Brain (organoid and tissue), 16 donors: ENCODE measurements at places on chromosomes 16 and 17. TPM values are rescaled to one million over a fixed set of nuclear protein-coding genes. Genes with fewer than 3 reads are reported as not detected.

DNA sequence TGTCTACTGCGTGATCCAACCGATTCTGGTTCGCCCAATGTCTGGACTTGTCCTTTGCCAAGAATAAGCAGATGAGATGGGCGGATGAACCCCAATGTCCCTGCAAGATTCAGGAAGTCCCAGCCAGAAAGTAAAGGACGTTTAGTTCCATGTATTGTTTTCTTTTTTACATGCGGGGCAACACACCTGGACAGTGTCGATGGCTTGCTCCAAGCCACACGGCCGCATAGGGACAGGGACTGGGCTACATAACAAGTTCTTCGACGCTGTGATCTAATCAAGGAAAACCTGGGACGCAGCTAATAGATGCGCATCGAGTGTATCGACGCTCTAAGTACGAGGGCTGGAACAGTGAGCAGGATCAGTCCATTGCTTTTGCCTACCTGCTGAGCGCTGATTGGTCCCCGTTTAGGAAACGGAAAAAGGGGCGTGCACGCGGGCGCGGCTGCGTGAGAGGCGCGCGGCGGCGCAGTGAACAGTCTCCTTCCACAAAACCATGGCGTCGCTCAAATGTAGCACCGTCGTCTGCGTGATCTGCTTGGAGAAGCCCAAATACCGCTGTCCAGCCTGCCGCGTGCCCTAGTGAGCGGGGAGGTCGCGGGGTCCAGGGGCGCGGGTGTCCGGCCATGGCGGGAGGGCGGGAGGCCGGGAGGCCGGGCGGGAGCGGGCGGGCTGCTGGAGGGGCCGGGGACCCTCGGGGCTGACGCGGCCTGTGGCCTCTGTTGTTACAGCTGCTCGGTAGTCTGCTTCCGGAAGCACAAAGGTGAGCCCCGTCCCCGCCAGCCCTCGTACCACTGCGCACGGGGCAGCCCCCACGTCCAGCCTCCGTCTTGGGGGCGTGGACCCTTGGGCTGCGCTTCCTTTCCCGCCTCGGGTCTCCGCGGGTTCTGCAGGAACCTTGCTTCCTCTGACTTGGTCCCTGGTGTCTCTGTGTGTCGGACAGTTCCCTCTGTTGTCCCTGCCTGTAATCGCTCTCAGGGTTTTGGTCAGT lies at the start of gene ZNHIT3:
Gene ZNHIT3, plus strand, starts transcription at position 478 of the 991 bp plus-strand sequence. Its CDS starts 19 bp downstream, at position 497.
- DNase-seq: peak; percentile 97

CCL1 gene
- polyA plus RNA-seq: not detected

- no peak for DNase-seq
Observed at GRCh38 chr16:66524601-66525164, 25.2 kb downstream of the TK2 start.

CRHR1 gene
- polyA plus RNA-seq: 4.1 TPM

DNA sequence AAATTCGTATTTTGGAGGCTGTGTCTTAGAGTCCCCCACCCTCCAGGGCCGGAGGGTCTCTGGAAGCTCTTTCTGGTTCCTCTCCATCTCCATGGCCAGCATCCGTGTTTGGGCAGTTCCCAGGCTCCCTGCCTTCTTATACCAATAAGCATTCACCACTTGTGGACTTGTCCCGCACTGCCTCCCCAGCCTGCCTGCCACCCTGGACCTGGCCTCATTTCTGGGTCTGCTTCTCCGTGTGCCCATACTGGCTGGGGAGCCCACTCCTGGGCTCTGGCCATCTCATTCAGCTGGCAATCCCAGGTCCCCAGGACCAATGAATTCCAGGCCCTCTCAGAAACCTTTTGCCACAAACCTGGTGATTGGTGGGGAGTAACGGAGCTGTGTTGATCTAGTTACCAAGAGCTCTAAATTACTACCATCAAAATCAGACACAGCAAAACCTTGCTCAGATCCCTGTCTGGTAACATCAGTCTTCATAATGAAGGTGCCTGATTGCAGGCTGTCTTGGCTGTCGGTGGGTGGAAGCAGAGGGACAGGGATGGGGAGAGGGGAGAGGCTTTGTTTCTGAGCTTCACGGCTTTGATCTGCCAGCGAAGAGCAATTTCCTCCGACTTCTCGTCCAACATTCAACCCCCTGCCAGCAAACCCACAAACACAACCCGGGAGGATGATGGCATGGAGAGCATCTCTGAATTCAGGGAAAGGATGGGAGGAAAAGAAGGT lies 27.7 kb upstream of the CRHR1 start:
- DNase-seq: peak; percentile 45

GRCh38 chr17:64129515-64129764 lies 504 bp downstream of the ERN1 start:
- DNase-seq: no peak

DNA sequence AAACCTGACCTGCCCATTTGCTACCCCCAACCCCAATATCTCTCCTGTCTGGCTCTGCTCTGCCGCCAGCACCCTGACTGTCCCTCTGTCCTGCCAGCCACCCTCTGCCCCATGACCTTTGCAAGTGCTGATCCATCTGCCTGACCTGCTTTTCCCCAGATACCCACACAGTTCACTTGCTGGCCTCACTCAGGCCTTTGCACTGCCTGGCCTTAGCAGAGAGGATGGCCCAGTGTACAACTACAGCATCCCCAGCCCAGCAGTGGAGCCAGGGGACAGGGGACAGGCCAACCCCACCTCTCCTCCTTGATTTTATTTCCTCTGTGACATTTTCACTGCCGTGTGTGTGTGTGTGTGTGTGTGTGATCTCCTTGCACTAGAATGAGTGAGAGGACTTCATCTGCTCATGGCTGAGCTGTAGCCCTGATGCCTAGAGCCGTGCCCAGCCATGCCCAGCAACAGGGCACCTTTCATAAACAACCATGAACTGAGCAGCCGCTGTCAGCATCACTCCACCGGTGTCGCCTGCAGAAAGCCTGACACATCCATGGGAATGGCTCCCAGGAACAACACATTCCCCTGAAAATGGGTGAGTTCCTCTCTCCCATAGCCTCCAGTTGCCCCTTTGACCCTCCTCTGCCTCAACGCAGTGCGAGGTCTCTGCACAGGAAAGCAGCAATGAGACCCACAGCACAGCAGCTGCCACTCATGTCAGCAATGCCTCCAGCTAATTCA lies 36.0 kb upstream of the RBFOX3 start:
- no peak for DNase-seq

DNA sequence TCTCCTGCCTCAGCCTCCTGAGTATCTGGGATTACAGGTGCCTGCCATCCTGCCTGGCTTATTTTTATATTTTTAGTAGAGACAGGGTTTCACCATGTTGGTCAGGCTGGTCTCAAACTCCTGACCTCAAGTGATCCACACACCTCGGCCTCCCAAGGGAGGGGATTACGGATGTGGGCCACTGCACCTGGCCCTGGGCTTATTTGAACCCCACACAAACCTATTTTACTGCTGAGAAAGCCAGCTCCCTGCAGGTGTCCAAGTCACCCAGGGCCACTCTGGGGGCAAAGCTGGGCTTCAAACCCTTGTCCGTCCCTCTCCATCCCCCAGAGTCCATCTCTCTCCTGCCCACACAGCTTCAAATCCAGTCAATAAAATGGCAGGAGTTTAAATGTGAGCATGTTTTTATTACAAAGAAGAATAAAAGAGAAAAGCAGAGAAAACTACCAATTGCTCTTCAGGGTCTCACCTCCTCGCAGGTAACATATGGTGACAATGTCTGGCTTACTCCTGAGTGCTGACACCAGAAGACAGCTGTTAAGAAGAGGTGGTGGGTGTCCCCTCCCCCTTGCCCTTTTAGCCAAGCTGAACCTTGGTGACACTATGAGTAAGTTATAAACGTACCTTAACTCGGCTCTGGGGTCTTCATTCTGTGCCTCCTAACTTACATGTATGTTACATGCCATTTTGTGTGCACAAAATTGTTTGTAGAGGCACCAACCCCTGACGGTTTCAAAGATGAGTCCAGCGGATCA lies 45.4 kb downstream of the LAT start:
- DNase-seq: no peak

GRCh38 chr17:15973016-15973415 lies 26.5 kb downstream of the ZSWIM7 start:
- no peak for DNase-seq

CXCL16 gene
- 10.9 TPM for polyA plus RNA-seq

TSNAXIP1 gene
- polyA plus RNA-seq: 1.8 TPM

DNA sequence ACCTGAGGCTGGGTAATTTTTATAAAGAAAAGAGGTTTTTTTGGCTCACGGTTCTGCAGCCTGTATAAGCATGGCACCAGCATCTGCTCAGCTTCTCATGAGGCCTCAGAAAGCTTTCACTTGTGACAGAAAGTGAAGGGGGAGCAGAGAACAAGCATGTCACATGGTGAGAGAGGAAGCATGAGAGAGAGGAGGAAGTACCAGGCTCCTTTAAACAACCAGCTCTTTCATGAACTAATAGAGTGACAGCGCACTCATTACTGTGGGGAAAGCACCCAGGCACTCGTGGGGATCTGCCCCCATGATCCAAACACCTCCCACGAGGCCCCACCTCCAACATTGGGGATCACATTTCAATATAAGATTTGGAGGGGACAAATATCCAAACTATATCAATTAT lies 86.8 kb downstream of the USP32 start:
- DNase-seq: no peak

DNA sequence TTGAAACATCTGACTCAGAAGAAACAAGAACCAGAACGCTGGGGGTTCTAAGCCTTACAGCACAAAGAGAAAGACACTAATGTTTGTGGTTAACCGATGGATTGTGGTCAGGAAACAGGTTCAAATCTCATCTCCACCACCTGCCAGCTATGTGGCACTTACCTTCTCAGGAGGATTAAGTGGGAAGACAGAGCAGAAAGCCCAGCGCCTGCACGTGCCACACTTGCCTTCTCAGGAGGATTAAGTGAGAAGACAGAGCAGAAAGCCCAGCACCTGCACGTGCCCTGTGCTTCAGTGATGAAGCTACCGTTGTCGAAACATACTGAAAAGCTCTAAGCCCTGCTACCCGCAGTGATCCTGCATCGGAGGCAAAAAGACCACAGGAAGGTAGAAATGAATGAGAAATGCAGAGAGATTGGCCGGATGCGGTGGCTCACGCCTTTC lies 90.6 kb downstream of the NXN start:
- DNase-seq: no peak

DNA sequence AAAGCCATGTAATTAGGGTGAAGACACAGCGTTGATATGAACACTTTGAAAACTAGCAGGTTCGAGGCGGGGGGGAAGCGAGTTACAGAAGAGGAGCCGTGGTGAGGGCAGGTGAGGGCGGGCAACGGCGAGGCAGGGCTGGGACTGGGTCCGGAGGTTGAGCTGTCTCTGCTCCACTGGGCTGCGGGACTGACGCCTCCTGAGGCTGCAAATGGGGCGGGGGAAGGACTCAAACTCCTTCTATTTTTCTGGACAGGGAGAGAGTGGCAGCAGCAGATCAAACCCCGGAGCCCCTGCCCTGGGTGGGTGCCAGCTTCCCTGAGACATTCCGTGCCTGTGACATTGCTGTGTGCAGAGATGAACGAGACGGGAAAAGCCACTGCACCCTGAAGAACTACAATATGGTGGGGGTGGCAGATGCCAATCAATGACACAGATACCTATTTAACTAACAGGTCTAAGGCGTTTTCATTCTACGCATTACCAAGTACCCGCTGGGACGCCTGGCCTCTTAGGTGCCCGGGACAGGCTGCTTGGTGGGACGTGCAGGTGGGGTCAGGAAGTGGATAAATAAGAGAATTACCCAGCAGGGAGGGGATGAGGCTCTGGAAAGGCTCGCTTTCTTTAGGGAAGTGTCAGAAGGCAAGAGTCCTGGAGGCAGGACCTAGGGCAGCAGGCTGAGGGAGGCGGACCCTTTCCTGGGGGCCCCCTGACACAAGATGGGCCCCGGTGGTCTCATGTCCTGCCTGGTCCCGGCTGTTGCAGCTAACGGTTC lies 30.4 kb downstream of the RPH3AL start:
- DNase-seq: no peak

ADAMTS18 gene
- 3.7 TPM for polyA plus RNA-seq

DNA sequence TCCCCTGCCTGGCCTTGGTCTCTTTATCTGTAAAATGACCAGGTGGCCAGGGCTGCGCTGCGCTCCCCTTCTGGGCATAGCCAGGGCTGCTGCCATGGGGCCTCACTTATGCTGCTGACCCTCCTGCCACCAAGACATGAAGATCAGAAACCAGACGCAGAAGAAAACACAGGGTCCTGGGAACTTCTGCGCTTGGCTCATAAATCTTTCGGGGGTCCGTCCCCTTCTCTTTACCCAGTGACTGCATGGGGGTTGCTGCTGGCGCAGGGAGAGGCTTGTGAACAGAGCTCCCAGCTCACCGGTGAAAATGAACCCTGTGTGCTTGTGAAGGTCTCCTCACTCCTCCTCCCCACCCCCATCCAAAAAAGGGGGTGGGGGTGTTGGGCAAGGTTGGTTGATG lies 5.7 kb upstream of the FOXL1 start:
- no peak for DNase-seq

DNA sequence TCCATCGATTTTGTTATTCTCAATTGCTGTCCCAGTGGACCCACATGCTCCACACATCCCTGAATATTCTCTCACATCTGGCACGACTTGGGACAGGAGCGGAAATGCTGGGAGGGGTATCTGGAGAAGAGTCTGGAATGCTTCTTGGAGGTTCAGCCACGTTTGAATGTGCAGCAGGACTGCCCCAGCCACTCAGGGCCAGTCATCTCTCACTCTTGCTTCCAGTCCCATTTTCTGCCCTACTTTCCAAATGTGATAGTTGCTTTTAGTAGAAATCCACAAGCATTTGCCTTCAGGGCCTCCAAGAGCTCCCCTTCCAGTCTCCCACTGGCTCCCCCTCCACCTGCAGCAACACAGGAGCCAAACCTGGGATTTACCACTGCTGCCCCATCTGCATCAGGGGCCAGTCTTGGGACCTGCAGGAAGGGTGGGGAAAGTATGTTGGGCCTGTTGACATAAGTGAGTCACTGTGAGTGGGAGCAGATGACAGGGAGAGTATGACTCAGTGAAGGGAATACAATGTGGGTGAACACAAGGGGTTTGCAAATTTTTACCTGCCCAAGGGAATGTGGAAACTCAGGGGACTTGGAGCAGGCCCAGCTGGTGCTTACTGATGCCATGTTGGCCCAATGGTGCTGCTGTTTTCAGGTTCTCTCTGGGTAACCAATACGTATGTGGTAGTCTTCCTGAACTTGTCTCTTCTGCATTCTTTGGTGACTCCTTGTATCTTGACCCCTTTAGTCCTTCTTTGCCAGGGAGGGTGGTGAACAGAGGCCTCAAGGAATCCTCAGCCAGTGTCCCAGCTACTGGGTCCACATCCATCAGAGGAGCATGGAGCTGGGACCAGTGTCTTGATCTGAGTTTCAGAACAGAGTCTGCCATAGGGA lies 78.8 kb upstream of the CRHR1 start:
- no peak for DNase-seq

DNA sequence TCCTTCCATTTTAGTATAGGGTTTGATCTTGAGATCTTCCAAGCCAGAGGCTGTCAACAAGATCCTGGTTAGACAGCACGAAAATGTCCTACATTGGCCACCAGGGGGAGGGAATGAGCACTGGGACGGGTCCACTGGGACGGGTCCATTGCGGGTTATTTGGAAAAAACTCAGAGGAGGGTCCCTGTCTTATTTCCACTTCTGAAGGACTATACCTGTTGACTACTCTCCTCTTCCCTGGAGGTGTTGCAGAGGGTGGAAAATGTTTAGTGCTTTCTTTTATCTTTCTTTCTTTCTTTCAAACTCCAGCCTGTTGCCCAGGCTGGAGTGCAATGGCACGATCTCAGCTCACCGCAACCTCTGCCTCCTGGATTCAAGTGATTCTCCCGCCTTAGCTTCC lies 2.5 kb downstream of the TTLL6 start:
- DNase-seq: no peak
